ENCODE measurements at places on chromosomes 6 and 20.

DNA sequence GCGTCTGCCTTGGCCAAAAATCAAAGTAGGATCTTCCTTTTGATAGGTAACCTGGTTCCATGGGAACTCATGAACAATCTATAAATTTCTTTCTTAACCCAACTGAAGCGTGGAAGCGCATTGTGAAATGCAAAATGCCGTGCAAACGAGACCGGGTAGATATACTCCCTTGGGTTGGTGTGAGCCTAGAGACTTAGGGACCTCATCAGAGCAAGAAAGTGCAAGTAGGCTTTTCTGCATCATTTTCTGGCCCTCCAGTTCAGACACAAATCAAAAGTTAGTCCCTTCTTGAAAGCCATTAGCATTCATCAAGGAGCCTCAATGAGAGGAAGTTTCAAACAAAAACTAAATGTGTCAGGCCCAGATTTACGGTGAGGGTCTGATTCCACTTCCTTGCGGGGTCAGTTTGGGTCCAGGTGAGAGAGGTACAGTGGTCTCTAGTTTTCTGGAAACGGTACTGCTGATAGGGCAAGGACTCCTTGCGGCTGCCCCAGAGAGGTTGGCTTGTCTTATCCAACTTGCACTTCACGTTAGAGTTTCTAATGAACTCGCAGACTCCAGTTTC lies 5.3 kb upstream of the ZNF184 start:
- DNase-seq: no peak

DNA sequence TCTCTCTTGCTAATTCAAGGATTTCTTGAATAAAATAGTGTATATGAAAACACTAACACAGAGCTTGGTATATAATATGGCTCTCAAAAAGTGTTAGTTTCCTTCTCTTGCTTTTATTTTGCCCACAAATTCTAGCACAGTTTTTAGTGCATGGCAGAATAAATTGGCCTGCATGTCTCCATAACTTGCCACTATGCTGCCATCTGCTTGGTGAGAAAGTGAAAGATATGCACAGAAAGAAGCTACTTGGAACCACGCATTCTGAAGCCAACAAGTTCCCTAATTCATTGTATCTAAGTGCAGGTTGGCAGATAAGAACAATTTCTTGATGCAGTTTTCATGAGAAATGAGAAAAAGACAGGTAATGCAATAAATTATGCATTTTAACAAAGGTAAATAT lies 101.2 kb downstream of the EPHA7 start:
- DNase-seq: no peak

DNA sequence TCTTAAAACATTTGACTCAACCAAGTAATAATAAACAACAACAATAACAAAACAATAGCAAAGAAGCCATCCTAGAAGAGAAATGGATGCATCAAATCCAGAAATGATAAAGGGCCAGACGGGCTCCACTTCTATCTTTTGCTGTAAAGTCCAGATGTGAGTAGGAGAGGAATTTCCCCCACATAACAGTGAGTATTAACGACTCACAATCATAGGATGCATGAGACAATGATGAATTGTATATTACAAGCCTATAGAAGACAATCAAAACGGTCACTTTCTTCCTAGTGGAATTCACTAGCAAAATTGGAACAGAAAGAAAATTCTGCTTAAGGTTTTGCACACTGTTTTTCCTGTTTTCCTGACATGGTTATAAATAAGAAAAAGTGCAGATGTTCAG lies 97.0 kb upstream of the PREP start:
- no peak for DNase-seq

DNA sequence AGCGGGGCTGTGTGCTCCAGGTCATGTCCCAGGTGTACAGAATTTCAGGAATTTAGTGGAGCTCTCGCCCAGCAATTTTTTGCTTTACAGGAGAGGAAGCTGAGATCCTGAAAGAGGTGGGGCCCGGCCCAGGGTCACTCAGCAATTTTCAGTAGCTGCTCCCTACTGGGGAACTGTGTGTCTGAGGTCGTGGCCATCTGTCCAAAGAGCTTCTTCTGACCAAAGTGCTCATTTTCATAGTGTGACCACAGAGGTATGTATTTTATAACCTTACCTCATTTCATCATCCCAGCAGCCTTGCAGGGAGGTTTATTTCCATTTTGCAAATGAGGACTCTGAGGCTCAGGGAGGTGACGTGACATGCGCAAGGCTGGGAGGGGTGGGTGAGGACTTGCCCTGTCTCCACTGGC lies 46.3 kb downstream of the FAM209B start:
- DNase-seq: no peak

DNA sequence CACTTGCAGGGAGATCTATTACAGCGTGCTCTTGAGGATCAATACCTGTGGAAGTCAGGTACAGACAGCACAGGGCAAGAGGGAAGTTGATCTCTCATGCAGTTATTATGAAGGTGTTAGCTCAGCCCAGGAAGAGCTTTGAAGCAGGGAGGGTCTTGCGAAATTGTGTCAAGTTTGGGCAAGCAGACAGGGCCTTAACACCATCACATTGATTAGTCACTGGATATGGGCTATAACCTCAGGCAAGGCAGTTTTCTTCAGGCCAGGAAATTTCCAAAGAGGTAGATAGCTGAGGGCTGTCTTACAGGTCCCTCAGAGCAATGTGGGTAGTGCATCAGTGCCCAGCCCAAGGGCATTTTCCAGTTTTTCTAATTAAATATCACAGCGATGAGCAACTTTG lies 643.8 kb downstream of the DHX35 start:
- no peak for DNase-seq

- DNase-seq: no peak
These were observed 18.8 kb downstream of the TDRD6 start for GRCh38 chr6:46706464-46706863.

GRCh38 chr6:2556761-2557160 lies 194.0 kb downstream of the MYLK4 start:
- no peak for DNase-seq

DNA sequence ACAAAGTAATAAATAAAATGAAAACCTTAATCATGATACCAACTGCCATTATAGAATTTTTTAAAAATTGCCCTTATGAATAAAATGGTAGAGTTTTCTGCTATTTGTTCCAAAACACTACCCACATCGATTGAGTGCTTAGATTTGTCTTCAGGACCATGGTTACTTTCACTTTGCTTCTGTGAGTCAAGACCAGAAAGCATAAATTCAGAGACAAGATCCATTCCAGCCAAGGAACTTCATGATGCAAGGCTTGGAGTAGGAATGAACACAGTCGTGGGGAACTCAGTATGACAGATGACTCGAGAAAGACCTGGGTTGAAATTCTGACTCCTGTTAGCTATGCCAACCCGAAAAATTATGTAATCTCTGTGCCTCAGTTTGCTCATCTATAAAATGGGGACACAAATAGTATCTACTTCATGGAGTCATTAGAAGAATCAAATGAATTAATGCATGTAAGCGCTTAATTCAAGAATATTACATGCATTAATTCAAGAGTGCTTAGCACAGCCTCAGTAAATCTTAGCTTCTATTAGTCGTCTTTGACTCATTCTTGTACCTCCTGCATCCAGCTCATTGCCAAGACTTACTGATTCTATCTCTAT lies 72.5 kb upstream of the MYLIP start:
- DNase-seq: no peak

- DNase-seq: peak; percentile 83
These were observed 9.6 kb downstream of the DYNLRB1 start for GRCh38 chr20:34525709-34526416.

- peak; percentile 71 for DNase-seq
These were observed 21.9 kb upstream of the RREB1 start for GRCh38 chr6:7085911-7086310.

GRCh38 chr20:49747707-49748524 lies 34.2 kb upstream of the B4GALT5 start:
- DNase-seq: peak; percentile 78

DNA sequence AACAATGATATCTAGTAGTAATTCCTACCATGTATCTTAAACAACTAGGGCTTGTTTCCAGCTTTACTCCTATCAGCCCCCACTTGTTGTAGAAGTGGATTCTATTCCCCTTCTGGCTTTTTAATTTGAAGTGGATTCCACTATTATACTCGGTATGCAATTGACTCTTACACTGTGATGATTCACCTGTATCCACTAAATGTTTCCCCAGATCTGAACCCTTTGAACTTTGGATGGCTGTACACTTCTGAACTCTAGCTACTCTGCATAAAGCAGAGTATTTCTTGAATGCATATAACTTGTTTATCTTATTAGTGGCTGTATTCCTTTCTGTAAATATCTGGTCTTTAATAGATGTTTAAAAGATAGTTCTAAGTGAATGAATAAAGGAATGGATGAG lies 538.4 kb upstream of the NRSN1 start:
- no peak for DNase-seq

GRCh38 chr6:83310046-83310445 lies 116.9 kb downstream of the RWDD2A start:
- no peak for DNase-seq

- no peak for DNase-seq
These were observed 9.6 kb upstream of the TJAP1 start for GRCh38 chr6:43467752-43468151.

- no peak for DNase-seq
These were observed 382.5 kb downstream of the CDH4 start for GRCh38 chr20:61634376-61635145.

- DNase-seq: no peak
These were observed 89.7 kb downstream of the KCNB1 start for GRCh38 chr20:49392745-49393144.

- DNase-seq: no peak
These were observed 212.3 kb upstream of the PMEPA1 start for GRCh38 chr20:57922083-57922482.

Measured in tongue (tissue), 3 donors.